Stimulated activated CD4-positive, alpha-beta T cell treated with anti-CD3 and anti-CD28 coated beads, Interleukin-4, amount 100 ng/mL, for 4 hours (primary cell): ENCODE measurements at places on chromosomes 16 and 17.

DNA sequence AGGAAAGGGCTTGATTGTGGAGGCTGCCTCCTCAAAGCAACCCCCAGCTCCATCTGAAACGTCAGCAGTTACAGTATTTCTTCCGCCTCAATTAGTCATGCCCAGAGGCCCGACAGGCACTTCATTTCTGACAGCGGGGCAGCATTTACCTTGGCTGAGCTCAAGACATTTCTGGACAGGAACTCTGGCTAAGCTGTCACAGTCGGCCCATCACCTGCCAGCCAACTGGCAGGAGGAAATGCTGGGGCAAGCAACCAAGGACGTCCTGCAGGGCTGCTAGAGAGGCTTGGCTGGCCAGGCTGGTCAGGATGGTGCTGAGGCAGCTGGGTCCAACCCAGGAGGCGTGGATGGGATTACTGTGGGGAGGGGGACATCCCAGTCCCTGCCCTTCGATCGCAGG, 27.8 kb downstream of the PLXDC1 start:
- no peak for DNase-seq

DNA sequence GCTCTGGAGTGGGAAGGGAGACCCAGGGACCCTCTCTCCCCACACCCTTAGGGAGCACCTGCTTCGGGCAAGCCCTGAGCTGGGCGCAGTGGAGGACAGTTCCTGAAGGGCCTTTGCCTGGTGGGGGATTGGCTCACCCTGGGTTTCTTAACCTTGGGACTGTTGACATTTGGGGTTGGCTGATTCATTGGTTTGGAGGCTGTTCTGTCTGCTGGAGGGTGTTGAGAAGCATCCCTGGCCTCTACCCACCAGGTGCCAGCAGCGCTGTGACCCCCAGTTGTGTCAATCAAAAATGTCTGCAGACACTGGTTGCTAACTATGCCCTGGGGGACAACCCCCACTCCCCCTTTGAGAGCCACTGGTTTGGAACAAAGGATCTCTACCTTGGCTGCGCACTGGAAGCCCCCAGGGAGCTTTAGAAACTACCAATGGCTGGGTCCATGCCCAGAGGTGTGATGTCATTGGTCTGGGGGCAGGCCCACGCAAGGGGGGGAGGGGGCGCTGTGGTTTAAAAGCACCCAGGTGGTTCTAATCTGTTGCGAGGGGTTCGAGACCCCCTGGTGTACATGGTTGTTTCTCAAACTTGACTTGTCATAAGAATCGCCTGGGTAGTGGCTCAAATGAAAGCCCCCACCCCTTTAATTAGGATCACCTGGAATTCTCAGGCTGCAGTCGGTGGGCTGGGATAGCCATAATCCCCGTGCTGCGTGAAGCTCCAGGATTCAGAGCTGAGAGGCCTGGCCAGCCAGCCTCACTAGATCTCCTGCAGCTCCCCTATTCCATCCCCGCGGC, 151.9 kb upstream of the GSE1 start:
- no peak for DNase-seq

DNA sequence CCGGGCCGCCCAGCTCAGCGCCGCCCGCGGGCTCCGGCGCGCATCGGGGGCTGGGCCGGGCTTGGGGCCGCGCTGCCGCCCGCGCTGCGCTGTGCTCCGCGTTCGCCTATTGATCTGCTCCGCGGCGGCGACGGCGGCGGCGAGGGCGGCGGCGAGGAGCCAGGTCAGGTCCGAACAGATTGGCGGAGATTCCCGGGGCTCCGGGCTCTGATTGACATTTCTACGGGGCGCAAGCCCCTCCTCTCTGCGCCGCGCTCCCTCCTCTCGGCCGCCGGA, 559 bp downstream of the IRX3 start:
- DNase-seq, result no peak

- DNase-seq, result no peak
Observed at GRCh38 chr17:80029258-80029974, 6.3 kb downstream of the TBC1D16 start.

GRCh38 chr17:73091770-73092522, 542 bp downstream of the SLC39A11 start:
- no peak for DNase-seq

GRCh38 chr17:61874075-61874474, 10.7 kb upstream of the BRIP1 start:
- DNase-seq, result no peak

DNA sequence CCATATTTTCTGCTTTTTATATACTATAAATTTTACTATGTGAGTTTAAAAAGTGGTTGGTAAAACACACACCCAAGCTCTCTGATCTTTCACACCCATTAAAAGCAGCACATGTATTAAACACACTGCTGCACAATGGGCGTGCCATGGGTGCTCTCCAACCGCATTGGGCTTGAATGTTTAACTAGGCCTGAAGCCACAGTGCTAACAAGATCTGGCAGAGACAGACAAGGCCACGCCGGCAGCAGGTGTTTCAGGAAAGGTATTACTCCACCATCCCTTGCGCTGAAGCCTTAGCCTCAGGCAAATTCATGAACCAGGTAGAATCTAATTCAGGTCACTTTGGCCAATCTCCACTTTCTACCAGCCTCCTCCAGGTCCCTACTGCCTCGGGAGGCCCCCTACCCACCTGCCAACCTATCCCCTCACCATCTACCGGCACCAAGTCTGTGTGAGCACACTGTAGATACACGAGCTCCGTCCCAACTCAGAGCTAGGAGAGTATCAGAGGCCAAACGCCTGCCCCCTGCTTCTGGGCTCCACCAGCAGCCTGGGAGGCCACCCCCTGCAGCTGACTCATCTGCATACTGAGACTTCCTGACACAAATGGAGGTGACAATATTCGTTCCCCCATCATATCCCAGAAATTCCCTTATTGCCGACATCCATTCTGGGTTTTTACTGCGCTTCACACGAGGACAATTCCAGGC, 95.0 kb downstream of the ADCY9 start:
- DNase-seq, result no peak

- no peak for DNase-seq
Observed at GRCh38 chr17:76345377-76345974, 8.2 kb downstream of the PRPSAP1 start.

DNA sequence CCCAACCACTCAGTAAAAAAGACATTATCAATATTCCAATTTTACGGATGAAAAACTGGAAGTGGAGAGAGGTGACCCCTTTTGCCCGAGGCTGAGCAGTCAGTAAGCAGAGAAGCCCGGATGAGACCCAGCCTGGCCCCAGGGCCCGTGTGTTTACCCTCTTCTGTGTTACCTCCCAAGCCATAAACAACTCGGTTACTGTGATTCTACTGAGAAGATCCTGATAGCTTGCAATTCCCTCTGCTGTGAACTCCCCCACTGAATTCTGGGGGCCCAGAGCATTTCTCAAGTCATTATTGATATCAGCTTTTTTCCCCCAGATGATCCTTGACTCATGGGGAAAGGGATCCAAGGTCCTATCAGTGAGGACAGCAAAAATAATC, 482.6 kb upstream of the ERCC4 start:
- DNase-seq, result no peak

DNA sequence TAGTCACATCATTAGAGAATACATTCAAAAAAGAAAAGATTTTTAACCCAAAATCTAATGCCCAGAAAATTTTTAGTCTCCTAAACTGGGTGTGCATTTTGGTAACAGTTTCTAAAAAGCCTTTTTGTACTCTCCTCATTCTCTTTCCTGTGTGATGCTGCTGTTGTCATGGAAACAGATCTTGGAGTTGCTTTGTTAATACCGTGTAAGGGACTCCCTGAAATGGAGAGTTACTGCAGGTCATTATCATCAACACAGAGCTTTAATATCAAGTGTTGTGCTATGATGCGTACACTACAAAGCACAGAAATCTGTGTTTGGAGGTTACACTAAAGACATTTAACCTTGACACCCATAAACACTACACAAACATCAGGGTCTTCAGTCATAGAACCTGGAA, 216.3 kb downstream of the PRKCA start:
- no peak for DNase-seq

- DNase-seq, result no peak
Observed at GRCh38 chr17:69870091-69870530, 204.9 kb upstream of the KCNJ16 start.

DNA sequence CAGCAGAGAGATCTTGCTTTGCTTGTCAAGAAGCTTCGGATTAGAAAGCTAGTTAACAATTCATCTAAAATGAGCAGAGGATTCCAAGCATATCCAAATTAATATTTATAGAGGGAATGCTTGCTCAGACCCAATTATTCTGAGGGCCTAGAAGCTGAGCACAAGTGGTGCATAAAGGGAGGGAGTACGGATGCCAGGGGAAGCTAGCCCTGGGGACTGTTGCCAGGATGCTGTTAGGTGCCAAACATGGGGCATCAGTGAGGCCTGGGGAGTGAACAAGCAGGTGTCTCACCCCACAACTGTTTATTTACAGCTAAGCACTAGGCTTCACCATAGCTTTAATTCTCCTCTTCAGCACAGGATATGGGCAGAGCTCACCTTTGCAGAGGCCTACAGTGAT, 684.1 kb upstream of the C16orf82 start:
- no peak for DNase-seq
